ENCODE measurements at places on chromosomes 5 and 9.
A peak's percentile ranks its signal among the peaks of the same experiment; 100 is the strongest.

- DNase-seq = no peak
Measured at GRCh38 chr5:116740771-116741170, 166.1 kb upstream of the SEMA6A start.

DNA sequence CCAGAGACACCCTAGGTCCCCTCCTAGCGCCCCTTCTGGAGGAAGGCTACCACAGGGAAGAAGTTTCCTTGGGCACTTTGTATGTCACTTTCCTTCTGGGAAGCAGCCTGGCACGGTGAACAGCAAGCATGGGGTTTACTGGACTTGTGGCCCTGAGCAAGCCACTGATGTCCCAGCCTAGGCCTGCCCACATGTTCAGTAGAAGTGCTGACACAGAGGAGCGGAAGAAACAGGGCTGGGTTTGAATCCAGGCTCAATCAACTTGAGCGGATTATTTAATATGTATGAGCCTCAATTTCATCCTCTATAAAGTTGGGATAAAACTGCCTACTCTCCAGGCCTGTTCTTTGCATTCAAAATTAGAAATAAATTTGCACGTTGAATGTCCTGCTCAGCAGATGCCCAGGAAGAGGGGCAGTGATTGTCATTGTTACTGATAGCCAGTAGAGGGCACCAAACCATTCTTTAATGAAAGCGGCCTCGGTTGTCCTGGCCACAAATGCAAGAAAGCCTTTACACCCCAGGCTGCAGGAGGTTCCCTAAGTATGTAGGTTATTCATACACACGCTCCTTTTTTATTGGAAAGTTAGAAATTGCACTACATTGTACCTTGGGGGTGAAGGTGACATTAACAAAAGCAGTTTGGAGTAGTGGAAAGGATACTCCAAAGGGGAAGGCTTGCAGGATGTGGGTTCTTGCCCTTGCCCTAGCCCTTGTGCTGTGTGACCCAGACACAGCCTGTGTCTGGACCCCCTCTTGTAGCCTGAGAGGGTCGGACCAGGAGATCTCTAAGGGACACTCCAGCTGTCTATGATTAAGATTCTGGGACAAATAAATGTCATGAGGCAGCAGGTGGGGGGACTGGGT lies 13.4 kb upstream of the XPA start:
- no peak for DNase-seq

DNA sequence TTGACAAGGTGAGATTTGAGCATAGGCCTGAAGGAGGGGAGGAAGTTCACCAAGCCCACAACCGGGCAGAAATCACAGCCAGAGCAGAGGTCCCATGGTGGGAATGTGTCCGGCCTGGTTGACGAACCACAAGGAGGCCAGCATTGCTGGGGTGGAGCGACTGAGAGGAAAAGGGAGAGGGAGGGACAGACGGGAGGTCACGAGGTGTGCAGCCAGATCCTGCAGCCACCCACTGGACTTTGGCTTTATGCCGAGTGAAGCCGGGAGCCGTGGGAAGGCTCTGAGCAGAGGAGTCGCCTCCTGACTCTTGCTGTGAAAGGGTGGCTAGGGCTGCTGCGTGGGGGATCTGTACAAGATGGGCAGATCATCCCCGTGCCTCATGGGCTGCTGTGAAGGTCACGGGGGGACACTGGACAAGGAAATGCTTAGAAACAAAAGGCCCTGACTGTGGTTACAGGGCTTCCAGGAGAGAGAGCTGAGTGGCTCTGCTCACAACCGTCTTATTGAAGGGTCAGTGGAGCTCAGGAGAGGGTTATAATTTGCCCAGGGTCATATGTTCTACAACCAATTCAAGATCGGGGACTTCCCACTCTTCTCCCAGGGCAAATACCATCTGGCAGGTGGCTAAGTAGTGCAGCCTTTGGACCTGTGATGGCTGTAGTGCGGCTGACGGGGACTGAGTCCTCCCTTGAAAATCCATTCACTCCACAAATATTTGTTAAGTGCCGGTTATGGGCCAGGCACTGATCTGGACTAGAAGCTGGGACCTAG lies 15.6 kb upstream of the CD74 start:
- DNase-seq = no peak

GRCh38 chr5:65050826-65051498 lies 282.2 kb downstream of the CWC27 start:
- no peak for DNase-seq

DNA sequence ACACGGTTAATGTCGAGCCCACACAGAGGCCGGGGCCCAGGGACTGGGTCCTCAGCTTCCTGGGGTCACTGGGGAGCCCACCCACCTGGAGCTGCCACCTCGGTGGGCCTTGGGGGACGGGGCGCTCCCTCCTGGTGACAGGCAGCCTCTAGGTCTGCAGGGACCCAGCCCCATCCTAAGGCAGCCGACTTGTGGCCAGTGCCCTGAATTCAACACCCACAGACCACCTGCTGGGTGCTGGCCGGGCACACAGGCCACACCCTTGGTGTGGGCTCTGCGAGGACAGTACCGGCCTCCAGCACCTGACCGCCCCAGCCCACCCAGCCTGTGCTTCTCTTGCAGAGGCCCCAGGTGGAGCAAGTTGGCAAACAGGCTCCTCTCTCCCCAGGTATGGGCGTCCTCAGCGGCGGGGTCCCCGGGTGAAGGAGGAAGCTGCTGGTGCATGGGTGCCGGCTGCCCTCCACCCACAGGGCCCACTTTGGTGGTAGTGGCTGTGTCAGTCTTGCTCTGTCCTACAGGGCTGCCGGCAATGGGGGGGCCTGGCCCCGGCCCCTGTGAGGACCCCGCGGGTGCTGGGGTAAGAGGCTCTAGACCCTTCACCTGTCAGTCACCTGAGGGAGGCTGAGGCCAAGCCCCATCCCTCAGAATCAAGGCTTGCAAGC lies 8.3 kb downstream of the ENTPD8 start:
- no peak for DNase-seq

- no peak for DNase-seq
Measured at GRCh38 chr5:120610145-120610544, 146.0 kb downstream of the PRR16 start.

GRCh38 chr5:59866661-59867060 lies 26.9 kb downstream of the PDE4D start:
- DNase-seq = no peak

- DNase-seq = no peak
Measured at GRCh38 chr9:38117651-38118050, 48.6 kb upstream of the SHB start.

DNA sequence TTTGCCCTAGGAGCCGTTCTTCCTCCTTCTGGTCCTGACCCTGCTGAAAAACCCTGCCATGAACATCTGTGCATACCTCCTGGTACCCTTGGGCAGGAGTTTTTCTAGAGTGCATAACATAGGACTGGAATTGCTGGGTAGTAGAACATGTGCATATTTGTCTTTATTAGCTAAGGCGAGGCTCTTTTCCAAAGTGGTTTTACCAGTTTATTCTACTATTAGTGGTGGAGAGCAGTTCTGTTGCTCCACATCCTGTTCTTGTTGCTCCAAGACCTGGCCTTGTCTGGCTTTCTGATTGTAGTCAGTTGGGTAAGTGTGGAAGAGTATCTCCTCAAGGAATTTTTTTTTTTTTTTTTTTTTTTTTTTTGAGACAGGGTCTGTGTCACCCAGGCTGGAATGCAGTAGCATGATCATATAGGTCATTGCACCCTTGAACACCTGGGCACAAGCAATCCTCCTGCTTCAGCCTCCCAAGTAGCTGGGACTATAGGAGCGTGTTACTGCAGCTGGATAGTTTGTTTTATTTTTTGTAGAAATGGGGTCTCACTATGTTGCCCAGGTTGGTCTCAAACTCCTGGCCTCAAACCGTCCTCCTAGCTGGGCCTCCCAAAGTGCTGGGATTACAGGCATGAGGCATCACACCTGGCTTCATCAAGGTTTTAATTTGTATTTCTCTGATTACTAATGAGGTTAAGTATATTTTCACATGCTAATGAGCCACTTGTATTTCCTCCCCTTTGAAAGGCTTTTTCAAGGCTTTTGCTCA lies 85.2 kb downstream of the SPRY4 start:
- DNase-seq = no peak

GRCh38 chr5:75654693-75655295 lies 43.5 kb downstream of the ANKDD1B start:
- no peak for DNase-seq

DNA sequence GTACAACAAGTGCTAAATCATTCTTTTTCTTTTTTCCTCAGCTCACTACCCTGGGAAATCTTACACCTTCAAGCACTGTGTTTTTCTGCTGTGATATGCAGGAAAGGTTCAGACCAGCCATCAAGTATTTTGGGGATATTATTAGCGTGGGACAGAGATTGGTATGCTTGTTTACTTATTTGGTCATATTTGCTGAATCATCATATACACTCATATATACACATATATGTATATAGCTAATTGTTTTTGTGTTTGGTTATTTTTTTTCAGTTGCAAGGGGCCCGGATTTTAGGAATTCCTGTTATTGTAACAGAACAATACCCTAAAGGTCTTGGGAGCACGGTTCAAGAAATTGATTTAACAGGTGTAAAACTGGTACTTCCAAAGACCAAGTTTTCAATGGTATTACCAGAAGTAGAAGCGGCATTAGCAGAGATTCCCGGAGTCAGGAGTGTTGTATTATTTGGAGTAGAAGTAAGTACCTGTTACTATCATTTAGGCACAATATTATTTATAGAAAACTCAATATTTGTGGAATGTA lies 10.4 kb downstream of the ISOC1 start:
- DNase-seq = no peak

- DNase-seq = no peak
Measured at GRCh38 chr5:38556599-38557307, at the start of gene LIFR. TSS of gene LIFR (minus strand) at chr5:38556646. CDS start at chr5:38530647, 25,999 bp downstream.

DNA sequence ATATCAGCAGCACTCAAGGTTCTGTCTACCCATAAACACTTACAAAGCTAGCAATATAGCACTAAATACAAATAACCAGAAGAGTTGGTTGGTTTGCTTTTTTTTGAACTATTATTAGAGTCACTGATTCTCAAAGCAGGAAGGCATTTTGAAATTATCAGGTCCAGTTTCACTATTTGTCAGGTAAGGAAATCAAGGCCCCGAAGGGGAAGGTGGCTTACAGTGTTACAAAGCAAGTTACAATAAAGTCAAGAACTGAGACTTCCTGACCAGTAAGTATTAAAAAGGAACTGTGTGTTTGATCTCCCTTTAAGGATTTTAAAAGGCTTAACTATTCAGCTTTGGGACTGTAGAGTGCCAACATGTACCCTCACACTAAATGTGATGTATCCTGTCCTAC lies 10.8 kb downstream of the C5orf15 start:
- no peak for DNase-seq

- no peak for DNase-seq
Measured at GRCh38 chr5:10471677-10472076, 30.0 kb downstream of the ROPN1L start.

GRCh38 chr9:70791936-70792335 lies 329.5 kb downstream of the TRPM3 start:
- DNase-seq = no peak

GRCh38 chr9:5110867-5111681 lies 74.4 kb downstream of the INSL6 start:
- DNase-seq = no peak

GRCh38 chr9:19466280-19466639 lies 57.5 kb downstream of the ACER2 start:
- no peak for DNase-seq

DNA sequence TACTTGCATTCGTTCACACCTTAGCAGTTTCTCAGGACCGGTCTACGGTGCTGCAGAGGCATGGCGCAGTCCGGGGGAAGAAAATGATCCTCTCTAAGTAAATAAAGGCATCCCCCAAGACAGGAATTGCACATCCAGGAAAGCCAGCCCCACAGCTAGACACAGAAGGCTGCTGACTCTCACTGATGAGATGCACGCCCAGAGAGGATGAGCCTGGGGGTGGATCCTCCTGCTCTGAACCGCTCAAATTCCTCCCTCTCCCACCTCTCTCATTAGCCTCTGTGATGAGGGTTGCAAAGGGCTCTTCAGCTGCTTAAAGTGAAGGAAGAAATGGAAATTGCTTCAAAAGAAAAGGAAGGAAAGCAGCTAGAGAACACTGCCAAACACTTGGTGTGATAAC lies 132.4 kb downstream of the TTLL11 start:
- no peak for DNase-seq

DNA sequence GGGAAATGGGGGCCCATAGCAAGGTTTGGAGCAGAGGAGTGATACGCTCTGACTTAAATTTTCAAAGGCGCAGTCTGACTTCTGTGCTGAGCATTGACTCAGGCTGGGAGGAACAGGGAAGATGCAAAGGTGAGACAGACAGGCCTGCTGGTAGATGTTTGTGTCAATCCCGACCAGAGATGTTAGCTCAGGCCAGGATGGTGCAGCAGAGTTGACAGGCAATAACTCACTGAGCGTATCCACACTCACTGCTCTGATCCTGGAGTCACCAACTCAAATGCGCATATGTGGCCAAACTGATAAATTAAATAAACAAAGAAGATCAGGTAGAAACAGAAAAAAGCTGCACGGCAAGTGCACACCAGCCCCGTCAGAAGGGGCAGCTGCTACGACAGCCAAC lies 95.3 kb downstream of the SPOCK1 start:
- DNase-seq = no peak

GRCh38 chr9:77131399-77131798 lies 45.9 kb upstream of the VPS13A start:
- no peak for DNase-seq

GRCh38 chr9:30758726-30759446 lies 1625.6 kb upstream of the ACO1 start:
- DNase-seq = no peak

DNA sequence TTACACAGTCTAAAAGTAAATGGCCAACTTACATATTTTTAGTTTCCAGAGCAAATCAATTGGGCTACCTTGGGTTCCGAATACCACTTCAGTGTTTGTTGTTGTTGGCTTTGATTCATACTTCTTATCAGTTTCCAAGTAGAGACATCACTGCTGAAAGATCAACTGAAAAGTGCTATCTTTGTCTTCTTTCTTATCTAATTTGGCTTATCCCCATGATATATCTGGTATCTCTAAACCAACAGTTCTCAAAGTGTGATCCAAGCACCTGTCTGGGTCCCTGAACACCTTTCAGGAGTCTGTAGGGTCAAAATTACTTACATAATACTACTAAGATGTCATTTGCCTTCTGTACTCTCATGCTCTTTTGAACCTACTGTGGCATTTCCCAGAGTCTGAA lies 200.0 kb downstream of the PARP8 start:
- no peak for DNase-seq

DNA sequence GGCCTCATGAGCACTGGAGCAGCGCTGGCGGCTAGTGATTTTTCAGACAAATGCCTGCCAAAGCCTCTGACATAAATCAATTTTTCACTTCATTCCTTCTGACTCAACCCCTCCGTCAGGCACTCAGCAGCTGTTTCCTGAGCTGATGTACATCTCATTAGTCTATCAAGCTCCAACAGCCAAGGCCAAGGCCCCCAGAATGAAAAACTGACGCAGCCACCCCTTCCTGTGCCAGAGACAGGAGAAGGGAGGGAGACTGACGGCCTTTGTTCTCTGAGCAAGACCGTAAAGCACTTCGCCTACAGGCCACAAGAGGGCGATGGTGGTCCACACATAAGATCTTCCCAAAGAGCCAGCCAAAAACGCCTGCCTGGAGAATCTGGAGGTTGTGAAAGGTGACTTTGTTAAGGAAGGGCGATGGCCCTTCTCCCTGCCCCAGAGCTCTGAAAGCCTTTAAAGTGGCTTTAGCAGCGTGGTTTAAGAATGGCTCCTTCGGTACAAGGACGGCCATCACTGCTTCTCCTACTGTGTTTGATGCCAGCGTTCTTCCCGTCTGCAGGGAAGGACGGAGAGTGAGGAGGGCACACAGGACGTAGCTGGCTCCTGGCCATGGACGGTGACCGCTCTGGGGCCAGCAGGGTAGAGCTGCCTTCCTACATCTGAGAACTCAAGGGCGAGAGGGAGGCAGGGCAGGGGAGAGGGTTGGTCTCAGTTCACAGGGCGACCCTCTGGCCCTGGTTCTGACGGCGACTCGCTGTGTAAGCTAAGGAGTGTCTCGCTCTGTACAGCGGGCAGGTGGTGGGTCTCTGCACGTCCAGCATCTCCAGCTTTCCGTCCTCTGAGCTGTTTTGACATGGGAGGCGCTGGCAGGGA lies 37.0 kb downstream of the ALG2 start:
- peak; percentile 73 for DNase-seq
